ENCODE measurements at places on chromosomes 6 and 20. TPM values are rescaled to one million over a fixed set of nuclear protein-coding genes. Genes with fewer than 3 reads are reported as not detected.

- peak; percentile 60 for DNase-seq
These were observed 69.6 kb upstream of the SALL4 start for GRCh38 chr20:51871943-51872342.

DNA sequence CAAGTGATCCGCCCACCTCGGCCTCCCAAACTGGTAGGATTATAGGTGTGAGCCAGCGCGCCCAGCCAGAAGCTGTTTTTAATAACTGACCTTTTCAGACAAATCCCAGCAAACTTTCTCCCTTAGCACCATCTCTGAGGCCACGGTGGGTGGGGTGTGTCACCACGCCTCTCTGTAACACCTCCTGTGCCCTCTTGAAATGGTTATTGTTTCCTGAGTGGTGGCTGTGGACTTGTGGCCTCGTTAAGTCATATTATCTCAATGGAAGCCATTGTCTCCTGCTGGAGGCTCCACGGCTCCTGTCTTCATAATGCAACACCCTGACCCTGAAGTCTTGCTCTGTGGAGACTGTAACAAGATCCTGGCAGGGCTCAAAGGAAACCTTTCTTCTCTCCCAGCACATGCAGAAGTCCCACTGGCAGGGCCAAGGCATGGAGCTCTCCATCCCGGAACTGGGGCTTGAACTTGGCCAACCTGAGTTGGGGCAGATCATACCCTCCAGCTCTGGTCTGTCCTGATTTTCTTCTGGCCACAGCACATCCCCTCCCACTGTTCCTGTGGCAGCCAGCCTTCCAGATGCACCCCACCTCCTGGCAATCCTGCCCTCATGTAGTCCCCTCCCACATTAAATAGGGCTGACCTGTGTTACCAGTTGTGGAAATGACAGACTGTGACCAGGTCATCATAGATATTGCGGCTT lies 81.1 kb downstream of the SNX5 start:
- DNase-seq = no peak

The PRR18 gene
- 0.14 TPM for total RNA-seq

The TULP1 gene
- total RNA-seq = not detected

- DNase-seq = no peak
These were observed 239.5 kb downstream of the TFAP2A start for GRCh38 chr6:10175362-10175761.

- DNase-seq = peak; percentile 65
These were observed 646.3 kb downstream of the UTRN start for GRCh38 chr6:144931172-144932035.

DNA sequence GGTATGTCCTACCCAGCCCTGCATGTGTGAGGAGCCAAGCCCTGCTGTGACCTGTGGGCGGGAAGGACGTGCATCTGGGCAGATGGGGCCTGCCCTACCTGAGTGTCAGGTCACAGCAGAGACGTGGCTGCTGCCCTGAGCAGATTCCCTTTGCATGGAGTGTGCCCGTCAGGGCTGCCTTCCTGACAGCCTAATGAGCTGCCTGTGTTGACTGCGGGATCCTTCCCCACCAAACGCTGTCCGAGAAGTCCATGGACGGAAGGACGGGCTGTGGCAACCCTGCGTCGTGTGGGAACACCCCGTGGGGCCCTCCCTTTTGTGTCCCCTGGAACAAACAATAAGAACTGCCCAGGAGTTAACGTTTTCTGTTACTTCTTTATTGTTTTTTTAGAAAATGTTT lies 343.2 kb downstream of the CDH4 start:
- DNase-seq = no peak

The PEDS1 gene
- total RNA-seq = 46.3 TPM

DNA sequence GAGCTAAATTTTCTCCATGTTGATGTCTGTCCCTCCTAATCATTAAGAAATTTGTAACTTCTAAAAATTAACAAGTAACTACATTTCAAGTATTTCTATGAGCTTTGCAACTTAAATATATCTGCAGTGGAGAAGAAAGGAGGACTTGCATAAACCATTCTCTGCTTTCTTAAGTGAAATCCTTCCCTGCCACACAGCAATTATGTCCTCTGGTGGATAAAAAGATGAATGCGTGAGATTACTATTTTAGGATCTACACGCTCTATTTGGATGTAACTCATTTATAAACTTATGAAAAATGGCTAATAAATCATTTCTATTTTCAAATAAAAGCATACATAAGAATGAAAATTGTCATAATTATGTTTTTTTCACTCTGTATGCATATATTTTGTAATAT lies 338.0 kb upstream of the PTCHD4 start:
- DNase-seq = no peak

DNA sequence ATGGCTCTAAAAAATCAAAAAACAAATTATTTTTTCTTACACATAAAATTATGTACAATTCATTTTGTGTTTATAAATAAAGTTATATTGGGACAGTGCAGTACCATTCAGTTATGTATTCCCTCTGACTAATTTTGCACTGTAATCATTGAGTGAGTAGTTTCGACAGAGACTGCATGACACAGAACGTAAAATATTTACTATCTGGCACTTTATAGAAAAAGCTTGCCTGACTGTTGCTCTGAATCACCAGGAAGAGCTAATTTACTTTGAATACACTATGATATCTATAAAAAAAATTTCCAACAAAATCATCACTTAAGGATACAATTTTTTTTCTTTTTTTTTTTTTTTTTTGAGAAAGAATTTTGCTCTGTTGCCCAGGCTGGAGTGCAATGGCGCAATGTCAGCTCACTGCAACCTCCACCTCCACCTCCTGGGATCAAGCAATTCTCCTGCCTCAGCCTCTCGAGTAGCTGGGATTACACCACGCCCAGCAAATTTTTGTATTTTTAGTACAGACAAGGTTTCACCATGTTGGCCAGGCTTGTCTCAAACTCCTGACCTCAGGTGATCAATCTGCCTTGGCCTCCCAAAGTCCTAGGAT lies 11.0 kb upstream of the KHDC1L start:
- DNase-seq = peak; percentile 71

DNA sequence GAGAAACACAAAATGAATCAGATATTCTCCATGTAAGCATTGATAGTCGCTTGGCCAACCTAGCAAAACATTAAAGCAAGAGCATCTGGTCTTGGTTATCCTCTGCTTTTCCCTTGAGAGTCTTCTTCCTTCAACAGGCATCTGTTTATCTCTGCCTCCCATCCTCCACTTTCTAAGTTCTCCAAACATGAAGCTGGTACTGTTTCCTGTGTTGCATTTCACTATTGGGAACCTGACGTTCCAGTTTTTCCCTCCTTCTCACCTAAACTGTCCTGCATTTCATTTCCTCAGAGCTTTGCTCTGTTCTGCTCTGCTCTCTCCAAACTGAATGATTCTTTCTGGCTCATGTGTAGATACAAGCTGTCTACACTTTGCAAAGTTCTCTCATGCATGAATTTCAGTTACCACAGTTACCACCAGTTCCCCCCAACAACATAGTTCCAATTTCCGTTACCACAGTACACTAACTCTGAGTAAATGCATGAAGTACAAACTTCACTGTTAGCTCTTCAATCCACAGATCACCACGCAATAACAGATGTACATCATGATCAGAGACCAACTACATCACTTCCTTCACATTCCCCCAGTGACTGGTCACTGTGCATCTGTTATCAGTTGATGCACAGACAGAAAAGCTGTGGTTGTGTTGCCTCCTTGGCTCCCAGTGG lies 86.7 kb upstream of the F13A1 start:
- DNase-seq = no peak

Data from A172 (cell line).